ENCODE measurements at places on chromosomes 12 and 14.

- H3K4me3 ChIP-seq = no peak overlapping the region
- no peaks in the 10 kb centered on the region for H3K36me3 ChIP-seq
- no peak overlapping the region for H3K27ac ChIP-seq
- no peak for DNase-seq
- H3K4me1 ChIP-seq = no peaks in the 10 kb centered on the region
- no peaks in the 10 kb centered on the region for H3K27me3 ChIP-seq
Observed at GRCh38 chr12:72146495-72146894, 125.7 kb upstream of the TRHDE start.

DNA sequence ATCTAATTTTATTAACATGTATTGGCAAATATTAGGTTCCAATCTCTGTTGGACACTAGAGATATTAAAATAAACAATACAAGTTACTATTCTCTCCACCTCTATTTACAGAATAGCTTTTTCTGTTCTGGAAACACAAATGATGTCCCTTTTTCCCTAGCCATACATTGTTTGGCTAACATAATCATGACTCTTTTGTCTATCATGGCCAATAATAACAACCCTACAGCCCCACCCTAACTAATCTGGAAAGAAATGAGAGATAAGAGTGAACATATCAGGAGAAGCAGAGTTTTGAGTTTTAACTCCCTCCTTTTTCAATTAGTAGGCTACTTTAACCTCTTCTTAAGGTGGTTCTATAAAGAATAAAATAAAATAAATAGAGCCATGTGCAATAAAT is 40.2 kb downstream of the RASSF9 start:
- H3K36me3 ChIP-seq = no peaks in the 10 kb centered on the region
- DNase-seq = no peak
- H3K27ac ChIP-seq = no peak overlapping the region
- H3K4me1 ChIP-seq = no peaks in the 10 kb centered on the region
- no peak overlapping the region for H3K4me3 ChIP-seq

GRCh38 chr14:100211893-100212292 is 27.1 kb upstream of the YY1 start:
- H3K36me3 ChIP-seq = no peaks in the 10 kb centered on the region
- no peak for DNase-seq
- H3K4me1 ChIP-seq = peaks cover 19% of the 10 kb centered on the region
- H3K27ac ChIP-seq = no peak overlapping the region

DNA sequence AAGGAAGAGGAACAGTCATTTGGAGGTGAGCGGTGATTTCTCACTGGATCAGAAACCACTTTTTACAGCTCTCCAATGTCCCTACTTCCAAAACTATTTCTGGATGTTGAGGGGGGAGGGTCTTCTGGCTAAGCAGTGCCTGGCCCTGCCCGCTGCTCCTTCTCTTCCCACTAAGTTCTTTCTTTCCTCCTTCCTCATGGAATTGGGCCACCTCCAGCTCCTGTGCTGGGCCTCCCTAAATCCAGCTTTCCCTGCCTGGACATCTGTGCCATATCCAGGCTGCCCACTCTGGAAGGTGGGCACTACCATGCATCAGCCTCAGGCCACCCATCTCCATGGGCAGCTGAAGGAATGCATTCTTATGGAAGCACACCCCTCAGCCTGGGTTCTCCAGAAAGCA is 11.5 kb downstream of the DHRS2 start:
- H3K27ac ChIP-seq = no peak overlapping the region
- no peaks in the 10 kb centered on the region for H3K27me3 ChIP-seq
- no peaks in the 10 kb centered on the region for H3K4me1 ChIP-seq
- DNase-seq = no peak
- no peak overlapping the region for H3K4me3 ChIP-seq
- H3K36me3 ChIP-seq = no peaks in the 10 kb centered on the region

GRCh38 chr12:50981319-50982239 is 29.2 kb downstream of the HIGD1C start:
- peak overlapping the region; percentile 68 for H3K27ac ChIP-seq
- H3K27me3 ChIP-seq = no peaks in the 10 kb centered on the region
- no peak overlapping the region for H3K4me3 ChIP-seq
- DNase-seq = peak; percentile 47
- peaks cover 16% of the 10 kb centered on the region for H3K4me1 ChIP-seq

GRCh38 chr12:103475073-103475472 is 20.7 kb downstream of the C12orf42 start:
- no peak overlapping the region for H3K27ac ChIP-seq
- no peak overlapping the region for H3K4me3 ChIP-seq
- H3K4me1 ChIP-seq = no peaks in the 10 kb centered on the region
- no peaks in the 10 kb centered on the region for H3K27me3 ChIP-seq

GRCh38 chr14:69873877-69874780 is 5.1 kb upstream of the SMOC1 start:
- H3K4me3 ChIP-seq = no peak overlapping the region
- no peak overlapping the region for H3K27ac ChIP-seq
- DNase-seq = no peak
- no peaks in the 10 kb centered on the region for H3K4me1 ChIP-seq
- no peaks in the 10 kb centered on the region for H3K36me3 ChIP-seq
- H3K27me3 ChIP-seq = peaks cover 9% of the 10 kb centered on the region

GRCh38 chr12:121701667-121702277 is 10.8 kb upstream of the TMEM120B start:
- peaks cover 3% of the 10 kb centered on the region for H3K4me1 ChIP-seq
- H3K36me3 ChIP-seq = no peaks in the 10 kb centered on the region
- DNase-seq = peak; percentile 19
- peak overlapping the region; percentile 52 for H3K27ac ChIP-seq
- H3K4me3 ChIP-seq = no peak overlapping the region
